ENCODE measurements at places on chromosomes 12 and 14. TPM values are rescaled to one million over a fixed set of nuclear protein-coding genes. Genes with fewer than 3 reads are reported as not detected.

Gene FSCB
- 0.12 TPM for total RNA-seq

Gene RDH11
- total RNA-seq, result 50.4 TPM

- no peak for DNase-seq
Measured at GRCh38 chr12:9698681-9699080, 29.2 kb downstream of the CLEC2D start.

DNA sequence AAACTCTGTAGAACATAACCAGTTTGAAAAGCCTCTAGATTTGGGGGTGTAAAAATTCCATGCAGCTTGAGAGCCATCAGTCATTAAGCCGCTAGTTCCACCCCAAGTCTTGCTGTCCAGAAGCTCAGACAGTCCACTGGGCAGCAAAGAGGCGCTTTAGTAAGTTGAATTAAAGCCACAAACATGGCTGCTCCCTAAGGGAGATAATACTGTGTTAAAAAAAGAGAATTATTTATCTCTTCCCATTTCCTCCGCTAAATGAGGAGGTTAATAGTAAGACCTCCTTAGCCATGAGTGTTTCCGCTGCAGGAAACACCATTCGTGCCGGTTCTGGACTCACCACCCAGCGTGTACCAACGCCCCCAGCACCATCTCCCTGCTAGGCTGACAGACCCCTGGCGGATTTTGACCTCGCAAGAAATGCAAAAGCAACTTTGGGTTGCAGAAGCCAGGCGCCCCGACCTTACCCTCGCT lies 536 bp downstream of the TM7SF3 start:
- DNase-seq, result no peak

GRCh38 chr14:86997271-86997670 lies 995.7 kb downstream of the GALC start:
- no peak for DNase-seq

DNA sequence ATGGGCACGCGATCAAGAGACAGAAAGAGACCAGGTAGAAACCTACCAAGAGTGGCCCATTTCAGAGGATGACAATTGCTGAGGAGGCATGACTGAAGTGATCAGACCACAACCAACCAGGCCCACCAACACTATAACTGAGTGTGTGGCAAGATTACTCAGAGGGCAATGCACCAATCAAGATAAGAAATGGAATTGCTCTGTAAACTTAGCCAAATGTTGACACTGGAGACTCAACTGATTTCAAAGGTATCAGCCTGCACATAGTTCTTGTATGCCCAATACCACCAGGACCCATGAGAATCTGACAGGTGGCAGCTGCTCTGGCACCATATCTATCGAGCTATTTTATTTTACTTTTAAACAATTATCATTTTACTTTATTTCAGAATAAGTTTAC lies 128.9 kb downstream of the FOXN3 start:
- DNase-seq, result no peak

All from lower lobe of right lung (tissue), 2 donors.